ENCODE measurements at places on chromosomes 5 and 9. TPM values are rescaled to one million over a fixed set of nuclear protein-coding genes. Genes with fewer than 3 reads are reported as not detected.

- no peaks in the 10 kb centered on the region for H3K36me3 ChIP-seq
- DNase-seq, result no peak
- H3K4me1 ChIP-seq, result peaks cover 3% of the 10 kb centered on the region
- peaks cover 40% of the 10 kb centered on the region for H3K27me3 ChIP-seq
Observed at GRCh38 chr5:133539818-133540217, 72.5 kb downstream of the FSTL4 start.

Gene TAF1L
- total RNA-seq, result not detected

GRCh38 chr5:148981353-148981752 lies 81.5 kb downstream of the SH3TC2 start:
- DNase-seq, result no peak
- no peak overlapping the region for H3K27ac ChIP-seq
- H3K27me3 ChIP-seq, result no peaks in the 10 kb centered on the region
- H3K4me3 ChIP-seq, result no peak overlapping the region
- peaks cover 1% of the 10 kb centered on the region for H3K36me3 ChIP-seq

Gene ANKRD31
- 0.10 TPM for total RNA-seq

- peaks cover 3% of the 10 kb centered on the region for H3K4me1 ChIP-seq
- peaks cover 1% of the 10 kb centered on the region for H3K36me3 ChIP-seq
- H3K4me3 ChIP-seq, result no peak overlapping the region
- DNase-seq, result no peak
Observed at GRCh38 chr9:8206720-8207119, 407.1 kb upstream of the DMAC1 start.

DNA sequence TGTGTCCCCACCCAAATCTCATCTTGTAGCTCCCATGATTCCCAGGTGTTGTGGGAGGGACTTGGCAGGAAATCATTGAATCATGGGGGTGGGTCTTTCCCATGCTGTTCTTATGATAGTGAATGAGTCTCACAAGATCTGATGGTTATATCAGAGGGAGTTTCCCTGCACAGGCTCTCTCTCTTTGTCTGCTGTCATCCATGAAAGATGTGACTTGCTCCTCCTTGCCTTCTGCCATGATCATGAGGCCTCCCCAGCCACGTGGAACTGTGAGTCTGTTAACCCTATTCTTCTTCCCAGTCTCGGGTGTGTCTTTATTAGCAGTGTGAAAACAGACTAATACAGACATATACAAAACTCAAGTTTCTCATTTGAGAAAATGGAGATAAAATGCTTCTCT lies 139.3 kb downstream of the FBXL7 start:
- H3K4me3 ChIP-seq, result no peak overlapping the region
- DNase-seq, result no peak
- H3K27me3 ChIP-seq, result no peaks in the 10 kb centered on the region
- H3K27ac ChIP-seq, result no peak overlapping the region
- peaks cover 21% of the 10 kb centered on the region for H3K4me1 ChIP-seq

Gene WDR38
- total RNA-seq, result not detected

- peaks cover 29% of the 10 kb centered on the region for H3K4me1 ChIP-seq
- H3K36me3 ChIP-seq, result no peaks in the 10 kb centered on the region
- no peak overlapping the region for H3K27ac ChIP-seq
- peaks cover 2% of the 10 kb centered on the region for H3K27me3 ChIP-seq
- no peak overlapping the region for H3K4me3 ChIP-seq
Observed at GRCh38 chr5:112685931-112686330, 51.8 kb upstream of the APC start.

DNA sequence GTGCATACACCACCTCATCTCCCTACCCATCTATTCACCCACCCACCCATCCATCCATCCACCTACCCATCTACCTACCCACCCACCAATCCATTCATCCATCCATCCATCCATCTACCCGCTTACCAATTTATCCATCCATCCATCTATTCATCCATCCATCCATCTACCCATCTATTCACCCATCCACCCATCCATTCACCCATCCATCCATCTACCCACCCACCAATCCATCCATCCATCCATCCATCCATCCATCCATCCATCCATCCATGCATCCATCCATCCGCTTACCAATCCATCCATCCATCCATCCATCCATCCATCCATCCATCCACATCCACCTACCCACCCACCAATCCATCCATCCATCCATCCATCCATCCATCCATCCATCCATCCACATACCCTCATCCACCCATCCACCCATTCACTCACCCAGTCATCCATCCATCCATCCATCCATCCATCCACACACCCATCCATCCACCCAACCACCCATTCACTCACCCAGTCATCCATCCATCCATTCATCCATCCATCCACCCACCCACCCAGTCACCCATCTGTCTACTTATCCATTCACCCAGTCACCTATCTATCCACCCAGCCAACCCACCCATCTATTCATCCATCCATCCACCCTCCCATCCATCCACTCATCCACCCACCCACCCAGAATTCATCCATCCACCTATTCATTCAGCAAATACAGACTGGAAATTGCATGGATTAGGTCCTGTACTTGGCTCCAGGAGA lies 125.6 kb downstream of the RXRA start:
- DNase-seq, result no peak
- peaks cover 27% of the 10 kb centered on the region for H3K4me1 ChIP-seq
- H3K27ac ChIP-seq, result no peak overlapping the region

Gene NR2F1
- total RNA-seq, result 28.7 TPM

GRCh38 chr9:93196096-93197055 lies 12.4 kb downstream of the WNK2 start:
- H3K36me3 ChIP-seq, result peaks cover 2% of the 10 kb centered on the region
- H3K27ac ChIP-seq, result no peak overlapping the region
- H3K4me3 ChIP-seq, result no peak overlapping the region
- peak; percentile 61 for DNase-seq
- H3K27me3 ChIP-seq, result peaks cover 23% of the 10 kb centered on the region

DNA sequence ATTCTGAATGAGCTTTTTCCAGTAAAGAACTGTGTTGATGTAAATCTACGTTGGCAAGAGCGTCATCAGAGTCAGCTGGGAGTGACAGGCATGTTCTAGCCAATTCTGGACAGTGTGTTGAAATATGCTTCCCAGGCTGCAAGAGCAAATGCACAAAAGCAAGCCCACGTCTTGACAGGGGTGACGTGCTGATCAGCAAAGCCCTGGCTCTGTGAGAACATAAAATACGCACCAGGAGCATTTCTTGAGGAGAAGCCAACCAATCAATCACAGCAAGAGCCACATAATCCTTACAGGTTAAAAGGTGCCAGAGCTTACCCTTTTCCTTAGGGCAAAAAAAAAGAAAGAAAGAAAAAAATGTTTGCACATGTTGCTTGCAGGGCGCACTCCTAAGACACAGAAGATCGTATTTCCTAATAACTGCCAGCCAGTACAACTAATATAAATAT lies 148.1 kb downstream of the PDE4D start:
- peak overlapping the region; percentile 52 for H3K4me3 ChIP-seq
- no peak for DNase-seq
- no peaks in the 10 kb centered on the region for H3K36me3 ChIP-seq
- H3K27me3 ChIP-seq, result no peaks in the 10 kb centered on the region
- peaks cover 33% of the 10 kb centered on the region for H3K4me1 ChIP-seq

Gene ALDH1A1
- total RNA-seq, result not detected

Gene CA9
- 3.6 TPM for total RNA-seq

DNA sequence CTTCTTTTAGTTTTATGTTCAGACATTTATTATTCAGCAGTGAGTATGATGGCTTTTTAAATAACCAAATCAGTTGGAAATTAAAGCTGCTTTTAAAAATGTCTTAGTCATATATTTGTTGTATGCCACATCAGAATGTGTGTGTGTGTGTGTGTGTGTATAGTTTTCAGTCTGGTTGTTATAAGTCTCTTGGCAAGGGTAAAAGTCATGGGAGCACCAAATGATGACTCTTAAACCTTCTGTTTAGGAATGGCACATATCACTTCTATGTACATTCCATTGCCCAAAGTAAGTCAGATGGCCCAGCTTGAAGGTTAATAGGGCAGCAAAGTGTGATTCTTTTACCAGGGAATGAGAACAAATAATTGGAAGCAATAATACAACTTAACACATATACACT lies 135.9 kb downstream of the RNF180 start:
- H3K4me3 ChIP-seq, result no peak overlapping the region
- no peaks in the 10 kb centered on the region for H3K27me3 ChIP-seq
- no peaks in the 10 kb centered on the region for H3K4me1 ChIP-seq
- H3K36me3 ChIP-seq, result no peaks in the 10 kb centered on the region
- no peak for DNase-seq

DNA sequence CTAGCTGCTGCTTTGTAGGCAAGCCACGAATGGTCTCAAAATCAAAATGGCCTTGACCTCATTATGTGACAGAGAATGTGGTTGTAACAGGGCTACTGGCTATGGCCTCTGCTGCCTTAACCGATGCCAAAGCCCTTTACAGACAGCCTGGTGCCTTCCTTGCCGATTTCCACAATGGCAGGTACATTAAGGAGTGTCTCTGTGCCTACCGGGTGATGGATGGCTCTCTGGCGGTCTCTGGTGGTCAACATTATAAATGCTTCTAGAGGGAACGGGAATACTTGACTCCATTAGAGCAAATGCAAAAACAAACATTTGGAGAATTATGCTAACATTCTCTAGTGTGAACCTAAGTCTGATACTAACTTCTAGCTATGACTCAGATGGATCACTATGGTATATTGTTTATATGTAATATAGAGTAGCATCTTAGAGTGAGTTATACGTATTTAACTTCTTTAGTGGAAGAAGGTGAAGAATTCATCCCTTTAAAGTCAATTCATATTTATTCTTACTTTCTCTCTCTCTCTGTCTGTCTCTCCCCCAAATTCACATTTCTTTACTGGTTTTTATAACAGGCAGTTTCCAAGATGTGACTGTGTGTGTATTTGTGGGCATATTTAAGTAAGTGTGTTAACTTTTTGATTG lies 52.5 kb downstream of the RPS23 start:
- no peak overlapping the region for H3K27ac ChIP-seq
- H3K4me3 ChIP-seq, result no peak overlapping the region

Gene BASP1
- 181 TPM for total RNA-seq

- no peak overlapping the region for H3K27ac ChIP-seq
- H3K4me3 ChIP-seq, result no peak overlapping the region
- H3K4me1 ChIP-seq, result peaks cover 12% of the 10 kb centered on the region
- H3K36me3 ChIP-seq, result peaks cover 2% of the 10 kb centered on the region
- H3K27me3 ChIP-seq, result no peaks in the 10 kb centered on the region
Observed at GRCh38 chr5:117800261-117800660, 1188.1 kb downstream of the DTWD2 start.

Gene PDE6A
- 0.12 TPM for total RNA-seq

DNA sequence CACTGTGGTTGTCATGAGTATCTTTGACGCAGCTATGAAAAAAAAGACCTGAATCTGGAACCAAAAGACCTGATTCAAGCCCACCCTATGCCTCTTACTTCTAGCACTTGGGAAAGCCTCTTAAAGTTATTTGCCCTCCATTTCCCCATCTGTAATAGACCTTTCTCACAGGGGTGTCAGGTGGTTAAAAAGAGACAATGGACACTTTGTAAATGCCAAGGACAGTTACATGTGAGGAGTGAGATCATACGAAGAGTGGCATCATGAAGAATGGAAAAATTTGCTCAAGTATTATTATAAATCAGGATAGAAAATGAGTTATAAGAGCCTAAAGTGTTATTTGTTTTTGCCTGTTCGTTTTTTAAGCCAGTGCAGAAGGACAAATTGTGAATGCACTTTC lies 46.5 kb downstream of the ACTL7B start:
- no peak overlapping the region for H3K4me3 ChIP-seq
- H3K27ac ChIP-seq, result no peak overlapping the region
- H3K4me1 ChIP-seq, result peaks cover 13% of the 10 kb centered on the region
- no peak for DNase-seq
- peaks cover 25% of the 10 kb centered on the region for H3K27me3 ChIP-seq
